NCI-H69 (cell line): ENCODE measurements at places on chromosomes 11 and 22.

- DNase-seq = peak; percentile 13
Measured at GRCh38 chr11:129814244-129815014, 1.2 kb upstream of the TMEM45B start.

DNA sequence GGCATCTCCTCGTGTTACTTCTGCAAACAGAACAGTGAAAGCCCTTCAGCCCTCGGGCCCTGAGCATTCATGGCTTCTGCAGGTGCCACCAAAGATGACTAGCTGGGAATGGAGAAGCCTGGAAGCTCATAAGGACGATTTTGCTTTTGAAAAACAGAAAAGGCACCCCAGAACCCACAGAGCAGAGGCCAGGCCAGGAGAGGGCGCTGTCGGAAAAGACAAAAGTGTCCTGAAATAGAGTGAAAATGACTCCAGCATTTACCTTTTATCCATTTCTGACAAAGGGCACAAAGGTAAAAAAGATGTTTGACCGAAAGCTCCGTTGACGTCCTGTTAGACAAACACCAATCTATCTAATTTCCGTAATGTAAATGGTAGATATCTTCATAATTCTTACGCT, 37.6 kb downstream of the ZNF195 start:
- peak; percentile 67 for DNase-seq

DNA sequence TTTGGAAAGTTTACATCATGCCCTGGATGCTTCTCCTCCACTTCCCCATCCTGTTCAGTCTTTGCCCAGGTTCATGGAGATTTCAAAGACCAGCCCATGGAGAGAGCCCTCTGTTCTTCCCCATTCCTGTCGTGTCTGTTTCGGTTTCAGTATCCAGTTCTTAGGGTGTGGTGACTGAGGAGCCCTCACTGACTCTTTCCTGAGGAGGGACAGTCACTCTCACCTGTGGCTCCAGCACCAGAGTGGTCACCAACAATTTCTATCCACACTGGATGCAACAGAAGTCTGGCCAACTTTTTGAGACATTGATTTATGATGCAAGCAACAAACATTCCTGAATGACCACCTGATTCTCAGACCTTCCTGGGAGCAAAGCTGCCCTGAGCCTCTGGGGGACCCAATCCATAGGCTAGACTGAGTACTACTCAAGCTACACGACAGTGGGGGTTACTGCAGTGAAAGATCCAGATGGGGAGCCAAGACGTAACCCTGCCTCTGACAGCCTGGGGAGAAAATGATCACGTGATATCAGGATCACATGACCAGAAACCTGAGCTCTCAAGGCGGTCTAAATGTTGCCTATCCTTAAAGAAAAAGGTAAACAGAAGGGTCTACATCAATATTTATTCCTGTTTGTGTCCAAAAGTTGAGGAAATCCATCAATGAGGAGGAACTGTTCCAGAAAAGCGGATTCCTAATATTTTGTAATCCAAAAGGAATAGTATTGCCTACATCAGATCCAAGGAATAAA, 76.2 kb upstream of the VPREB1 start:
- DNase-seq = peak; percentile 48

GRCh38 chr11:20034941-20035340, 125.3 kb downstream of the DBX1 start:
- no peak for DNase-seq

DNA sequence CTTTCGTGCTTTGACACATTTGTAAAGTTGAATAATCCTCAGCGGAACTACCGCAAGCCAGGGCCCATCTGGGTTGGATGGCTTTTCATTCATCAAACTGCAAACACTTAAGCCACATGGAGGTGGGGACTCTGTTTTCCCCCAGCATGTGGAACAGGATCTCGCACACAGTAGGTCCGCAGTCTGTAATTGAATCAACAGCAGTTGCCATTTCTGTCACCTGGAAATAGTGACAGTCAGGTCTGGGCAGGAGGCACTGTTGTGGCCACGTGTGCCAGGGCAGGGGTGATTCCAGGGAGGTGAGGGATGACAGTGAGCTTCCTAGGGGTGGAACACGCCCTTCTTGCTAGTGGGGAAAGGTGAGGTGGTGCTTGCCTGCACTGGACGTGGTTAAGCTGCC, 50.7 kb upstream of the ANO1 start:
- no peak for DNase-seq

DNA sequence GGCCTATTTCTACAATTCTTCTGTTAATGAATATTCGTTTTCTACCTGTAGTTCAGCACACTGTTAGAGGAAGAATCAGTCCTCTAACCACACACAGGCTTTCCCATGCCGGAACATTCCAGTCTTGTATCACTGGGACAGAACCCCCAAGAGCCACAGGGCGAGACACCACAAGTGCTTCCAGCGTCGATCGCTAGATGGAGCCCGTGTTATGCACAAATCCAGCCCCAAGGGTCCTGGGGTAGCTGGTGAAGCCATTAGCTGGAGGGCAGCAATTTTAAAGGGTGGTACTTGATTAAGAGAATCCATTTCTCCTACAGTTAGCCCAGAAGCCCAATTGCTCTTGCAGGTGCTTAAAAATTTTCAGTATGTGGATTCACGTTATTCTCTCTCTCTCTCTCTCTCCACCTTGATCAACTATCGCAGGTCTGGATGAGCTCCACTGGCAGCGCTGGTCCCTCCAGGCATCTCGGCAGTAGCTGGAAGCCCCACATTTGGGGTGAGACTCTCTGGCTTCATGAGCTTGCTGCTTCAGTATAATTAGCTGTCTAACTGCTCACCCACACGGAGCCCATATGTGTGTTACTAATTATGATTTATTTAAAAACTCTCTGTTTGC, 148.2 kb upstream of the SNX19 start:
- peak; percentile 65 for DNase-seq

DNA sequence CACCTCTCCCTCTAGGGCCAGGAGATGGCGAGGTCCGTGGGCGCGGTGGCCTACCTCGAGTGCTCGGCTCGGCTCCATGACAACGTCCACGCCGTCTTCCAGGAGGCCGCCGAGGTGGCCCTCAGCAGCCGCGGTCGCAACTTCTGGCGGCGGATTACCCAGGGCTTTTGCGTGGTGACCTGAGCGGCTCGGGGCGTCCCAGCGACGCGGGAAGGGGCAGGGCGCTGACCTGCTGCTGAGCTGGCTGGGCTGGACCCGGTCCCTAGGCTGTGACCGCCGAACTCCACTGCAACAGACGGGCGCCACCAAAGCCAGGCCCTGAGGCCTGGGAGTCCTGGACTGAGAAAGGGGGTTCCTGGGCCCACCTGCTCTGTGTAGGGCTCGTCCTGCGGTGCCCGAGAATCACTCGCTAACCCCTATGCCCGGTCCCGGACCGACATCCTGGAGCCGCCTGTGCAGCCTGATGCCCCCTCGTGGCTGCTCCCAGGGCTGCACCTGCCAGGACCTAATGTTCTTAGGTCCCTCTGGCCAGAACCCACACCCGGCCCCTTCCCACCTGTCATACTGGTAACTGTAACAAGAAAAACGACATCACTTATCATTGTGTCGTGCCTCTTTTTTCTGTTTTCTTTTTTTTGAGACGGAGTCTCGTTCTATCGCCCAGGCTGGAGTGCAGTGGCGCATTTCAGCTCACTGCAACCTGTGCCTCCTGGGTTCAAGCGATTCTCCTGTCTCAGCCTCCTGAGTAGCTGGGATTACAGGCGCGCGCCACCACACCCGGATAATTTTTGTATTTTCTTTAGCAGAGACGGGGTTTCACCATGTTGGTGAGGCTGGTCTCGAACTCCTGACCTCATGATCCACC, 15.0 kb downstream of the RHOD start:
- peak; percentile 74 for DNase-seq

DNA sequence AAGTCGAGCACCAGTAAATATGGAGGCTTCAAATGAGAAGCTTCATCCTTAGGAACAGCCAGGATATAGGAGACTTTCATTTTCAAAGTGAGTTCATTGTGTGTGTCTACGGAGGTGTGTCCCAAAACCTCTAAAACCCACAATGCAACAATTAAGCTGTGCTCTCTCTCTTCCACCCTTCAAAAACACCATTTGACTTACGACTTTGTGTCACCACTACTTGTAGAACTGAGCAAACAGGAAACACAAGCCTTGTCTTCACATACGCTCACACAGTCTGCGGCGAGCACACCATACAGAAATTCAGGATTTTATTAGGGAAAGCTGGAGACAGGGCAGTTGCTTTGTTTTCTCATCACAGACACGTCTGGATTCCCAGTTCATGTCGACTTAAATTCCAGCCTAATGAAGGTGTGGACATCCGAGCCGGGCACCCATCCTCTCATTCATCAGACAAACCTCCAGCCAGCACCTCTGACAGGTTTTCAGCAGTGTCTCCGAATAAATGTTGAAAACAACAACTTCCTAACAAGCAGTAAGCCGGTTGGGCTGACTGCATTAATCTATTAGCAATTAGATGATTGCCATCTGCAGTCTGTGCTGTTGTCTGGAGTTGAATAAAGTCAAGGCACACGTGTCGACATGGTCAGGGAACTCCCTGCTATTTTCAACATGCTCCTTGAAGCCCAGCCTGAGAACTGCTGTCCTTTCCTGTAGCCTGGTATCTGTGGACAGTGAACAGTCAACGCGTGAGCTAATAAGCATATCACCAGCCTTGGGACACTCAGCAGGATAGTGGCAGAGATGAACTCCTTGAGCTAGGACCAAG, 1411.1 kb downstream of the BRD1 start:
- no peak for DNase-seq

DNA sequence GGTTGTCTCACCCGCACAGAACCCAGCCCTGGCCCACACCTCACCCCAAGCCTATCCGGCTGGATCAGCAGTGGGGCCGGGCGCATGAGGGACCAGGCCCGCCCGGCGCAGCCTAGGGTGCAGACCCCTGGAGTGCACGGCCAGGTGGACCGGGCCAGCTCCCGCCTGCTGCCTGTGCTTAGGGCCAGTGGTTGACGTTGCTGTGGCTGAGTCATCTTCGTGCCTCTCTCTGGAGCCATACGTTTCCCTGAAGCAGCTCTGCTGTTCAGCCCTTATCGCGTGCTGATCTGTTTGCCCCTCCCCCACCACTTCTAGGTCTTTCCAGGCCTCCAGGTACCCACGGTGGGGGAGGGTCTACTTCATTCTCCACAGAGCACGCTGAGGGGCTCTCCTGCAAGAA, 39.5 kb downstream of the CDKN1C start:
- DNase-seq = no peak

GRCh38 chr22:18065256-18065655, 12.5 kb upstream of the PEX26 start:
- DNase-seq = no peak

- DNase-seq = peak; percentile 37
Measured at GRCh38 chr22:49629586-49630447, 197.9 kb downstream of the BRD1 start.

GRCh38 chr11:116614306-116615210, 158.2 kb downstream of the BUD13 start:
- no peak for DNase-seq

- no peak for DNase-seq
Measured at GRCh38 chr22:41636467-41636866, 15.4 kb downstream of the XRCC6 start.

- DNase-seq = no peak
Measured at GRCh38 chr11:129694966-129695365, 120.7 kb upstream of the TMEM45B start.

- DNase-seq = no peak
Measured at GRCh38 chr22:49527611-49528419, 299.9 kb downstream of the BRD1 start.

DNA sequence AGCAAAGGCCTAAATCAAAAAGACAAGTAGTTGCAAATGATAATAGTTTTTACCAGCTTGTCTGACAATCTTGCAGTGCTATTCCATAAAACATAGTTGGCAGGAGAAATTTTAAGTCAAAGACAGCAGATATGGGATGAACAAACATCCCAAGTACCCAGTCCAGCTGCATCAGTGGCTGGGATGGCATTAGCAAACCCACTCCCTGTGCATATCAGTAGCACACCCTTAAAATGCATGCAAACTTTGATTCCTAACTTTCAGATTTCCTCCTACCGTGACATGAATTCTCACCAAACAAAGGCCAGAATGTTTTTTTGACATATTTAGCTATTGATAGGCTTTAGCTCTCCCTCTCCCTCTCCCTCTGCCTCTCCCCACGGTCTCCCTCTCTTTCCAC, 27.8 kb upstream of the CCDC86 start:
- no peak for DNase-seq

GRCh38 chr11:33533386-33534052, 167.1 kb downstream of the C11orf91 start:
- DNase-seq = no peak

DNA sequence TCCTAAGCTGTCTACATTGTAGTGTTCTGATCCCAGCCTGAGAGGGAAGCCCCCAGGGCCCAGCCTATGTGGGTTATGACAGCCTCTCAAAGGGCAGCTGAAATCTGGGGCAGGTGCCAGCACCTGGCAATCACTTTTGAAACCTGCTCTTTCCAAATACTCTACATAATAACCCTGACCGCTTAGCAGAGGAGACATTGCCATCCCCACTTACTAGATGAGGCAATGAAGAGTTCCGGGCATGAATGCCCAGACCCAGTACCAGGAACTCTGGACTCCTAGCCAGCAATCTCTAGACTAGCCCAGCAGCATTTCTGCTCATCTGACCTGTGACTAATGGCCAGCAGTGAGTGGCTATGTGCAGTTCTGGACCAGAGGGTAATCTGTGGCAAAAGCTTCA, 412.4 kb upstream of the CADM1 start:
- DNase-seq = peak; percentile 29

DNA sequence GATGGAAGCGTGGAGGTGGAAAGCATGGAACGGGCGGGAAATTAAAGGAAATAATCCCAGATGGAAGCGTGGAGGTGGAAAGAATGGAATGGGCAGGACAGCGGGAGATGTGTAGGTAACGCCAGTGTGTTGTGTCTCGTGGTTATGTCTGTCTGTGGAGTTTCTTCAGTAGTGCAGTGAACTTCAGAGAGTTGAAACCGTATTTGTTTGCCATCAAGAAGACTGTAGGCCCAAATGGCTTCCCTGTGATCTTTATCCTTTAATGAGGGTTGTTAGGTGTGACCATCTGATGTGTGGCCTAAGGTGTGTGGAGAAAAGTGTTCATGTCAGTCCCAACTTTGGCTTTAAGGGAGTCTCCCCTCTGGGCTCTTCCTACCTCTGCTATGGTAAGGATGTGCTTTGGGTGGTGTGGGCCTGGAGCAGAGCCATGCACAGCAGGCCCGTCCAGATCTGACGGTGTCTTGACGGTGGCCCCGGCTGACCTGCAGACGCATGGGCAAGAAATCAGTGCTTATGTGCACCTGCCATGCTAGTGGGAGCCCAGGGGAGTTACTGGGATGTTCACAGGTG, 39.6 kb downstream of the AP2A2 start:
- no peak for DNase-seq

- DNase-seq = no peak
Measured at GRCh38 chr22:38067761-38068360, 10.7 kb downstream of the PICK1 start.

GRCh38 chr11:66069715-66070603, at the start of gene PACS1:
PACS1 (plus strand) TSS chr11:66070272; CDS start chr11:66070487, 215 bp downstream.
- peak; percentile 85 for DNase-seq

- no peak for DNase-seq
Measured at GRCh38 chr11:65826984-65827735, 6.6 kb upstream of the SNX32 start.

DNA sequence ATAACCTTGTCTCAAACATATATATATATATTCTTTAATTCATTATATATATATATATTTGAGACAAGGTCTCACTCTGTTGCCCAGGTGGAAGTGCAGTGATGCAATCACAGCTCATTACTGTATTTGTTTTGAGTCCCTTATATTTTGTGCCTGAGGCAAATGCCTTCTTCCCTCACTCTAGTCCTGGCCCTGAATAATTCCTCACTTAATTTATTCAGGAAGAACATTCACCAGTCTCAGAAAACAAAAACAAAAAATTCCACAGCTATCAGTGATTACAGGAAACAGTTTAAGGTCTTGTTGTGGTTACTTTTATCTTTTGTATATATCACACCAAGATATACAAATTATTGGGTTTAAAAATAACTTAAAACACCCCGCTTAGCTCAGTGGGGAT, 155.7 kb downstream of the CWF19L2 start:
- DNase-seq = peak; percentile 65
